ENCODE measurements at places on chromosomes 4 and X.

DNA sequence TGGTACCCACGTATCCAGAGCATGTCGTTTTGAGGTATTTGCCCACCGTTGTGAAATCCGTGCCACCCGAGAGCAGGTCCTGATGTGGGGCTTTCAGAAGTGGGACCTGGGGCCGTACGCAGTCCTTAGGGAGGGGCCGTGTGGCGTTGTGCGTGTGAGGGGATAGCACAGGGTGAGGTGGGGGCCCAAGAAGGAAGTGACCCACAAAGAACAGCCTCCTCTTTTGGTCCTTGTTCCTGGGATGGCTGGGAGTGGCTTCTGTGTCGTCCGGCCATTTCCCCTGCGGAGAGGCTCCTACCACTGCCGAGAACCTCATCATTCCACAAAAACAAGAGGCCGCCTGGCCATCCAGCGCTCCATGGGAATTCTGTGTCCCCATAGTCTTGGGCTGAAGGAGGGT is 17.0 kb upstream of the MSANTD1 start:
- DNase-seq, result no peak

DNA sequence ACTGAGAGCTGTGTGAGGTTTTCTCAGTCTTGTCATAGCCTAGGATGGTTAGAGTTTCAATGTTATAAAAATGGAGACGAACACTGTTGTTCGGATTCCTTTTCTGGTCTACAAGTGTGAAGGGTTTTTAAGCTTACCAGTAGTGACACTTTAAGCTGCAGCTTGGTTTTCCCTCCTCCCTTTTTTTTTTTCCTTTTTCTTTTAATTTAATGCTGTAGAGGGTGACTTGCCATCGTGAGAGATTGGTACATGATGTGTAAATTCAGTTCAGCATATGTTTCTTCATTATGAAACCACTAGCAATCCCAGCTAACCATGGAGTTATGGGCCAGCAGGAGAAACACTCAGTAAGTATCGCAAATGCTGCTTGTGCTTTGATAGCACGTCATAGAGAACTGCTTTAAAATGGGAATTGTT is 165.0 kb downstream of the RAPGEF2 start:
- peak; percentile 58 for DNase-seq

DNA sequence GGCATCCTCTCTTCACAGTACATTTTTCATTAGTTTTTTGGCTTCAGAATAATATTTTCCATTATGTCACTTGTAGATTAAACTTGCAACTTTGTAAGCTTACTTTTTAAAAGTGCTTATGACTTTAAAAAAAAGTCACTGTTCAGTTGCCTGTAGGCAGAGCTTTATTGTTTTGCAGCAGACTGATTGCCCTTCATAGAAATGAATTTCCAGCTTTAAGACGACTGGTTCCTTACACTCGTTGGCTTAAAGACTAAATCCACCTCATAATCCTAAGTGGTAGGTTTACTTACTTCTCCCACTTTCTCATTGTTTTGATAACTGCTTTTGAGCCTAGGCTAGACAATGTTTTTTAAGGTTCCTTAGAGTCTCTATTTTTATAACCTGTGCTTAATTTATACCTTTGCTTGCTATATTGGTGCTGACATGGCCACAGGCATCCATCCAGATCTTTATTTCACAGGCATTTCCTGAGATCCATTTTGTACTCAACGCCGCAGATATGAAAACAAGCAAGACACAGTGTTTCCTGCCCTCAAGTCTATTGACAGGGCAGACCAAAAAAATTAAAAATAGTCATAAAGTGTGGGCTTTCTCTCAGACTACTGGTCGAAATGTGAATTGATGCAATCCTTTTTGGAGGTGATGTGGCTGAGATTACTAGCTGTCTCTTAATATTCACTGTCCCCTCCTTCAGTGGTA is 12.6 kb upstream of the IL13RA2 start:
- DNase-seq, result no peak

GRCh38 chrX:25810202-25810601 is 327.9 kb upstream of the MAGEB18 start:
- peak; percentile 51 for DNase-seq

GRCh38 chr4:146179784-146180370 is 4.4 kb downstream of the LSM6 start:
- no peak for DNase-seq

DNA sequence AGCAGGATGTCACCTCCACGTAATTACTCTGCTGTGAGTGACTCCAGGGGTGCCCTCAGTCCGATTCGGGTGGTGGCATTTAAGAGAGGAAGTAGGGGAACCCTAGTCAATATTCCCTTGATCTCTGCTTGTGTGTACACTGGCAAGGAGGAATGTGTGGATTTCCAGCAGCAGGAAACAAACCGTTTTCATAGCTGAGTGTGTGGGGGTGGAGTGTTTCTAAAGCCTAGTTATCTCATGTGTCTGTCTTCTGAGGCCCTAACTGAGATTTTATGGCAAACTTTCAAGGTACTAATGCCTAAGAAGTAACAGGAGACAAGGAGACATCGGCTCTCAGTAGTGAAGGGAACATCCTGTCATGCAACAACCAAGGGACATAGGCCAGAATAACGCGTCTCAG is 6.6 kb upstream of the CLDN24 start:
- DNase-seq, result peak; percentile 28

DNA sequence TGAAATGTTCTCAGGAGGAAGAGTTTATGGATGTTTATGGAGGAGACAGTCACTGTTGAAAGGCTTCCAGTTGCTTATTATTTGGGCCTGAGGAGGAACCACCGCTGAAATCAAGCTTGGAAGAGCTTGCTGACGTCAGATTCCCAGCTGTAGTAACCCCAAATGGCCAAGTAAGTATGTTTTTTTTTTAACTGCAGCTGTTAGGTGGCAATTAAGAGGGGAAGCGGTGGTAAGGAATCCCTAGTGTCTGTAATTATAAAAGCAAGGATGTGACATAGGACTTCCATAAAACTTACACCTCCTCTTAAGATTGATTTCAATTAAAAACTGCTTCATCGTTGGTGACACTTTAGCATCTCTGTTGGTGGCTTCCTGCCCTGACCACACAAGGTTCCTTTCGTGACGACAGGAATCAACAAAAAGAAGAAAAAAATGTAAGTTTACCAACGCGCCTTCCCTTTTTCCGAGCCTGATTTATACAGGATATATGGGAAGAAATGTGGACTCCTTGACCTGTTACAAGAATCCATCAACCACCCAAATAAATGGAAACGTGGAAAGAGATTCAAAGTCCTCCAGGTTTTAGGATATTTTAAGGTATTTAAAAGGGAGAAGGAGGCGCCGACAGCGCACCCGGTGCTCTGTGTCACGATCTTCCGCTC is 884 bp downstream of the RELL1 start:
- no peak for DNase-seq

DNA sequence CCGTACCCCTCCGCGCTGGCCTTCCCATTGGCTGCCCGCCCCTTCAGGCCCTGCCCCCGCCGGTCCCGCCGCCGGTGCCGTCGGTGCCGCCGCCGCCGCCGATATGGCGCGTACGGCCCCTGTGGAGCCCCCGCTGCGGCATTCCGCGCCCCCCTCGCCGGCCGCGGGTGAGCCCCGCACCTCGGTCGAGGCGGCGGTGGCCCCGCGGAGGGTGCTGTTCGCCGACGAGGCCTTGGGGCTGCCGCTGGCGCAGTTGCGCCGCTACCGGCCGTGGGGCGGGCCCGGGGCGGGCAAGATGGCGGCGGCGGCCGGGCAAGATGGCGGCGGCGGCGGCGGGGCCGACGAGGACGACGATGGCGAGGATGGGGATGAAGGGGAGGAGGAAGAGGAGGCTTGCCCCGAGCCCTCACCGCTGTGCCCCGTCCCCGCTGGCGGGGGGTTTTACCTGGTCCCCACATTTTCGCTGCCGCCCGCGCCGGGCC is at the start of gene PPP1R3F:
PPP1R3F (plus strand) TSS at position 27 of the 482 bp plus-strand sequence; CDS start at position 104, 77 bp downstream.
- DNase-seq, result no peak

- no peak for DNase-seq
Observed at GRCh38 chrX:23919148-23919547, 11.3 kb downstream of the CXorf58 start.

DNA sequence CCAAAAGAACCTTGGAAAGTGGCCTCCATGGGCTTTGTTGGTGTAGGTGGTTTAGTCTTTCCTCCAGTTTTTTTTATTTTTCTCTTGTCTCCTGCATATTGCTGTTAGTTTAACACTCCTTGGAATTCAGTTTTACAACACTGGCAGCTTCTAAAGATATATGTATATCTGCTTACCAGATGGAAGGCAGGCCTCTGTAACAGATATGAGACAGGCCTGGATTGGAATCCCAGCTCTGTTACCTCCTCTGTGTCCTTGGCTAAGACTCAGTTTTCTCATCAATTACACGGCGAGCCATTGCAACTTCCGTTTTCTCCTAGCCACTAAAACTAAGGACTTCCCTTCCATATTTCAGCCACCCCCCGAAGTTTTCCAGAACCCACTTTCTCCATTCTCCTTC is 133.4 kb upstream of the SMAD1 start:
- DNase-seq, result no peak

DNA sequence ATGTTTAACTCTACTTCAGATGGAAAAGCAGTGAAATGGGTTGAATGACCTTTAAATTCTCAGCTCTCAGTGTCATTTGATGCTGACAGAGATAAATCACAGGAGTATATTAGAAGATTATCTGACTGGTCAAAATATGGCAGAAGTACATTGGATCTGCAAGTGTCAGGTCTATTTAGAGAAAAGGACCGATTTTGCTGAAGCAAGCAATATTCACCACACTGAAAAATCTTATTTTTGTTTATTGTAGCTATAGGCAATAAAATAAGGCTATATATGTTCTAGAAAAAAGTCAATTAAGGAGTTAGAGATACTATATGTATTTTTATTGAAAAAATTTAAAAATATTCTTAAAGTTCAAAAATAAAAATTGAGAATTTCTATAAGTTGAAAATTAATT is 325.3 kb downstream of the CXXC4 start:
- DNase-seq, result no peak

DNA sequence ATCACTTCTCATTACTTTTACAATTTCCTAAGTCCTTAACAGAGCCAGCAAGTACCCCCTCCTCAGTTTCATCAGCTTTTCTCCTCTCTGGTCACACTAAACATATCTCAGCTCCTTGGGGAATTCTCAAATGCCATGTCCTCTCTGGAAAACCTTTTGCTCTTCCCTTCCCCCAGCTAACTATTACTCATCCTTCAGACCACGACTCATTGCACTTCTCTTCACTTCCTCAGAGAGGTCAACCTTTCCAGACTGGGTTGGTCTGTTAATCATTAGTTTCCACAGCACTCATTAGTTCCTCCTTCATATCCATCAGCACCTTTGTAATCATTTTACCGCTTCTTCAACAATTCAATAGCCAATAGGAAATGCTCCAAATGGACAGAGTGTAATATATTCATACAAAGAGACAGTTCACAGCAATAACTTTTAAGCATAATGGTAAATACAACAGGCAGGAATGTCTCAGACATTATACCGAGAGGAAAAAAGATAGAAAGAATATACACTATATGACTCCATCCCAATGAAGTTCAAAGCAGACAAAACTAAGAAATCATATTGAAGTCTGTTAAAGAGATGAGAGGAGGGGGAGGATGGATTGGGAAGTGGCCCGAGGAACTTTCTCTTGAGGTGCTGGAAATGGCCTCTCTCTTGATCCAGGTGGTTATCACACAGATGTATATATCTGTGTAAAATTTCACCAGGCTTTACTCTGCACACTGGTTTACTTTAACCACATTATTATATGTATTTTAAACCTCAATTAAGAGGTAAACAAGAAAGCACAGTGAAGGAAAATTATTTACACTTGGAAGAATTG is 39.6 kb downstream of the DDX60L start:
- DNase-seq, result peak; percentile 72

DNA sequence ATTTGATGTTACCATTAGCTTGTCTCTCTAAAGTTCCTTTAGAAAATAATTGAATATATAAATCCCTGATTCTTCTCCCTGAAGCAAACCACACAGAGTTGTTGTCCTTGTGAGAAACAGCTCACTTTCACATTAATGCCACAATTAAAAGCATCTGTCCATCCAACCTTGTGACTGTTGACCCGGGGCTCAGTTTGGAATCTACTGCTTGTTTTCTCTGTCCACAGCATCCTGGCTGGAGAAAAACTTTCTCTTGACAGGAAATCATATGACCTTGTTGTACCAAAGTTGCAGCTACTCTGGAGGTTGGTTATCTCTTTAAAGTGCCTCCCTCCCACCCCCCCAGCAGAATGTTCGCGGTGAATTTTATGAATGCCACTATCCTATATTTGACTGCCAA is 3.1 kb downstream of the PRKG2 start:
- no peak for DNase-seq

DNA sequence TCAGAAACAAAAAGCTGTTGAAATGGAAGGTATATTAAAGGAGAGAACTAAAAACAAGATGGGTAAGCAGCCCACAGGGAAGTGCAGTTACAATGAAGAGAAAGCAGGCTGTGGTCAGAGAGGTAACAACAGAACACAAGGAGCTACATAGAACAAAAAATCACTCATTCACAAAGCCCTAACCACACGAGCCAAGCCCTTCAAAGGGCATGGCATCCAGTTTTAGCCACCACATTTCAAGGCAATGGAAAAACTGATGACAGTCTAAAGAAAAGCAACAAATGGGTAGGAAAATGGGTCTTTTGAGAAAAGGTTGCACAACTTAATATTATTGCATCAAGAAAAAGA is 37.5 kb downstream of the KDR start:
- DNase-seq, result peak; percentile 74

GRCh38 chr4:113026556-113026955 is 22.9 kb upstream of the ANK2 start:
- DNase-seq, result peak; percentile 48

- peak; percentile 37 for DNase-seq
Observed at GRCh38 chrX:2397229-2398063, 103.3 kb downstream of the DHRSX start.

- no peak for DNase-seq
Observed at GRCh38 chr4:2886161-2886560, 42.5 kb downstream of the ADD1 start.

GRCh38 chr4:23957465-23957864 is 67.6 kb upstream of the PPARGC1A start:
- DNase-seq, result no peak

DNA sequence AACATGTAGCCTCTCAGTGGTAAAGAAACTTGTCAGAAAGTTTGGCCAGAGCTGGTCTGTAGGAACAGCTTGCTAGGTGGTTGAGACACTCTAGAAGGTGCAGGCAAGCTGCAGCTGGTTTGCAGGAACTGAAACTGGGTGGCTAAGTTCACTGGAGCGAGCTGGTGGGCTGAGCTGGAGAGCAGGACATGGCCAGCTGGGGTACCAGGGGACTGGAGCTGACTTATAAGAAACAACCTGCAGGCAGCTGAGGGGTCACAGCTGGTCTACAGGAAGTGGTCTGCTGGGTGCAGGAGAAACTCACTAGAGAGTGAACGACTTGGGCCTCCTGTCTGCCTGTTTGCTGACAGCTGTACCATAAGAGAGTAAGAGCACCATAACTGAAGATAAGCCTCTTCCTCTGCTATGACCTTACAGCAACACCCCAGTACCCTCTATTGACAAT is 157.1 kb upstream of the LNX1 start:
- DNase-seq, result no peak

DNA sequence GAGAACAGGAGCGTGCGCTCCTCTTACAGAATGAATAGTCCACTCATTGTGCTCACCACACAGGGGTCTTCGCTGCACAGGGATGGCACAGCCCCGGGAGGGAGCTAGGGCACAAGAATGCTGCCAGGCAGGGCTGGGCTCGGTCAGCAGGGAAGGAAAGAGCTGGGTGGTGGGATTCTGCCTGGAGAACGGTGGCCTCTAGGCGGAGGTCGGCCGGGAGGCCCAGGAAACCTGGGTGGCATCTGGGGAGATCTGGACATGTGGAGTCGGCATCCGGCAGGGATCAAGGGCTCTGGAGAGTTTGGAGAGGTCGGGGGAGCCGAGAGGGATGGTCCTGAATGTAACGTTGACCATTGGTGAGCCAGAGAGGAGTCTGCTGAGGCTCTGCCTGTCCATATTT is 46.5 kb upstream of the PSAPL1 start:
- no peak for DNase-seq

GRCh38 chr4:157127571-157127970 is 51.6 kb downstream of the GLRB start:
- DNase-seq, result no peak

Measured in astrocyte of the hippocampus (primary cell).